ENCODE measurements at places on chromosomes 3 and 15.
A peak's percentile ranks its signal among the peaks of the same experiment; 100 is the strongest.

GRCh38 chr3:173932624-173933023, 535.1 kb downstream of the NLGN1 start:
- peak; percentile 71 for DNase-seq

- no peak for DNase-seq
Observed at GRCh38 chr3:165339753-165340152, 143.6 kb upstream of the SLITRK3 start.

DNA sequence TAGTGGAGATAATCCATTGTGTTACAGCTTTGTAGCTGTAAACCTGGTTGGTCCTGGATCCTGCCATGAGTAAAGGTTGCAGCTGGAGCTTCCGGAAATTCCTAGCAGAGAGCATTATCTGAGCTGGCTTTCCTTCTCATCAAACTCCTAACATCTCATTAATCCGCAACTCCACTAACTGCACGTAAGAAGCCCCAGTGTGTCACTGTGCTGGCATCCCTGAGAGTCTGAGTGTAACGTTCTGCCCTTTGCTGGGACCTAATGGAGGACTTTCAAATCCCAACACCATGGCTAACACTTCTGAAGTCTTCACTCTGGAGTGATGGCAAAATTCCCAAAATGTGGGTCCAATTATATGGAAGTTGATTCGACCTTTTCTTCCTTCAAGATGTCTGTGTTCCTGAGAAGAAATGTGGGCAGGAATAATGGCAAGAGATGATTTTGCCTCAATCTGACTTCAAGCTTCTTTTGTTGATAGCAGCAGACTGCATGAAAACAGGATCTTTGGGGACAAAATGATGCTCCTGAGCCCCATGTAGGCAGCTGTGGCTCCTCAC, 9.6 kb upstream of the TRPM1 start:
- no peak for DNase-seq

DNA sequence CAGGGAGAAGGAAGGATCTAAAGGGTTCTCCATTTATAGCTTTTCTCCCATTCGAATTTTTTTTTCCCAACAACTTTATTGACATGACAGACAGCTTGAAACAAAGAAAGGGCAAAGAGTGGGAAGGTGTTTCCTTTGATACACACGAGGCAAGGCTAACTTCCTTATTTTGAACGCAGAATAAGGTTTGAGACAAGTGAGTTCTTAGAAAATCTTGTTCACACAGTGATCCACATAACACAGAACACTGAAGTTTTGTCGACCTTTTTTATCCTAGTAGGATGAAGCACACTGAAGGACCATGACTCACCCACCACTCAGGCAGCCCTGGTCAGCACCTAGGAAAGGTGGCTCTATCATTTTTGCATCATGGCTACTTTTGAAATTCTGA, 425.8 kb upstream of the MDFIC2 start:
- no peak for DNase-seq

DNA sequence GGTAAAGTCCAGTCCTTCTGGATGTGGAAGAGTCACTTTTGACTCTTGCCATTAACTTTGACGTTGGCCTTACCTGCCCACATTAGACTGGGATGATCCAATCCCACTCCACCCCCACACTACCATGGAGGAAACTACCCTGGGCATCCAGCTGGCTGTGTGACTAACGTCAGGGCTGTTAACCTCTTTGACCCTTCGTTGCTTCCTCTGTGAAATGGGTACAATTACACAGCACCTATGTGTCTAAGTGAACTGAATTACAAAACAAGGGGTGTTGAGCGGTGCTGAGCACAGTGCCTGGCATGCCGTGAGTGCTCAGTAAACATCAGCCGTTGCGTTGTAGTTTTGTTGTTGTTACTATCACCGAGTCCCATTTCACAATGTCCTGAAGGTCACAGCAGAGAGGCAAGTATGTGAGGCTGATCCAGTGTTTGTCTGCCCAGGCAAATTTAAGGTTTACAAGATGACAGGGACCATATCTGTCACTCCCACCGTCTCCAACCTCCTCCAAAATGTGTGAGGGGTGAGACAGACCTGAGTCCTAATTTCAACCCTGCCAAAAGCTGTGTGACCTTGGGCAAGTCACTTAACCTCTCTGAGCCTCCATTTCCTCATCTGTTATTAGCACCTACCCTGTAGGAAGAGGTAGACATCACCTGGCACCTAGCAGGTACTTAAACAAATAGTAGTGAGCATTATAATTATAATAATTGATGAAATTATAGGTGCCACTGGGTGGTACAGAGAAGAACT, 20.9 kb downstream of the WNT7A start:
- no peak for DNase-seq

DNA sequence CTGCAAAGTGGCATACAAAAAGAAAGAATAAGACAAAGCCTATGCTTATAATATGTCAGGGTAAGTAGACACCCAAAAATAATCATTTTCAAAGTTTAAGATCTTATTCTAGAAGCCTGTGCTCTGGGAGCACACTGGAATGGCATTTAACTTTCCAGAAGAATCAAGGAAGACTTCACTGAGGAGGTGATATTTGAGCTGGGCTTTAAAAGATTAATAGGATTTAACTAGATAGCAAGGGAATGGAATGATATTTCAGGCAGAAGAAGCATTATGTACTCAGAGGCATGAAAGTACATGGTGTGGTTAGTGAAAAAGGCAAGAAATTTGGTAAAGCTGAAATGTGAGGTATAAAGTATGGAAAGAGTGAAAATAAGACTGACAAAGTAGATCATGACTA, 106.8 kb downstream of the ZBTB20 start:
- DNase-seq, result no peak

- DNase-seq, result no peak
Observed at GRCh38 chr15:47548231-47548630, 169.1 kb upstream of the SEMA6D start.
